A673 (cell line): ENCODE measurements at places on chromosomes 4 and X. TPM values are rescaled to one million over a fixed set of nuclear protein-coding genes. Genes with fewer than 3 reads are reported as not detected.
A peak's percentile ranks its signal among the peaks of the same experiment; 100 is the strongest.

- no peak overlapping the region for H3K27ac ChIP-seq
- DNase-seq = no peak
- no peaks in the 10 kb centered on the region for H3K36me3 ChIP-seq
- H3K4me3 ChIP-seq = no peak overlapping the region
- H3K4me1 ChIP-seq = peaks cover 4% of the 10 kb centered on the region
These were observed 359.0 kb upstream of the BOD1L1 start for GRCh38 chr4:13986548-13986947.

- H3K36me3 ChIP-seq = no peaks in the 10 kb centered on the region
- H3K4me3 ChIP-seq = no peak overlapping the region
- peak overlapping the region; percentile 10 for H3K27ac ChIP-seq
- DNase-seq = peak; percentile 27
- peaks cover 30% of the 10 kb centered on the region for H3K4me1 ChIP-seq
These were observed 28.1 kb downstream of the FGF2 start for GRCh38 chr4:122854447-122855352.

- no peaks in the 10 kb centered on the region for H3K36me3 ChIP-seq
- DNase-seq = no peak
- no peaks in the 10 kb centered on the region for H3K27me3 ChIP-seq
These were observed 10.9 kb upstream of the SASH3 start for GRCh38 chrX:129768586-129769466.

The SLC9B1 gene
- 0.62 and 1.1 TPM in 2 replicates for total RNA-seq

DNA sequence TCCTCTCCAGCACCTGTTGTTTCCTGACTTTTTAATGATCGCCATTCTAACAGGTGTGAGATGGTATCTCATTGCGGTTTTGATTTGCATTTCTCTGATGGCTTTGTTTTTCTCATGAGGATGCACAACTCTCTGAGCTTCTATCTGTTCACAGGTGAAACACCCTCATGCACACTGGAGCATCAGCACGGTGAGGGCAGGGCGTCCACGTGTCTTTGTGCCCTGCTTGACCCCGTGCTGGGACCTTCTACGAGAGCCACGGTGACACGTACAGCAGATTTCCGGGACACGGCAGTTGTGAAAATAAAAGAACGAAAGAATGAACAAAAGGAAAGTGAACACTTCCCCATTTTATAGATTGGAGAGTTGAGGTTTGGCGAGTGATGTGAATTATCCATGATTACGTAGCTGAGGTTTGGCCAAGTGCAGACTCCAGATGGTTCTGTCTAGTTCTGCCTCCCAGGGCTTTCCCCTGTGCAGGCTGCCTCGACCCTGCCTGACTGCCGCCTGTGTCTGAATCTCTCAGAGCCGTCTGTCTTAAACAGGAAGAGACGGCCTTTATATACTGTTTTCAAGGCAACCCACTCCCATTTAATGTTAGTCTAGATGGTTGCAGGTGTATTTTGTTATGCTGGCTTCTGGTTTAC lies 67.8 kb upstream of the SORBS2 start:
- no peak overlapping the region for H3K4me3 ChIP-seq
- no peaks in the 10 kb centered on the region for H3K27me3 ChIP-seq
- H3K4me1 ChIP-seq = no peaks in the 10 kb centered on the region

The ZMAT1 gene
- total RNA-seq = 1.2 and 2.5 TPM in 2 replicates

The CT45A10 gene
- not detected in 2 replicates for total RNA-seq

The VEGFC gene
- total RNA-seq = 0.44 TPM in 1 of 2 replicates, not detected in the other

GRCh38 chr4:174592985-174593335 lies 70.7 kb upstream of the HPGD start:
- peak; percentile 33 for DNase-seq
- no peak overlapping the region for H3K27ac ChIP-seq
- H3K4me3 ChIP-seq = no peak overlapping the region
- H3K27me3 ChIP-seq = no peaks in the 10 kb centered on the region
- no peaks in the 10 kb centered on the region for H3K4me1 ChIP-seq
- H3K36me3 ChIP-seq = no peaks in the 10 kb centered on the region

The ARHGAP36 gene
- not detected in 2 replicates for total RNA-seq

DNA sequence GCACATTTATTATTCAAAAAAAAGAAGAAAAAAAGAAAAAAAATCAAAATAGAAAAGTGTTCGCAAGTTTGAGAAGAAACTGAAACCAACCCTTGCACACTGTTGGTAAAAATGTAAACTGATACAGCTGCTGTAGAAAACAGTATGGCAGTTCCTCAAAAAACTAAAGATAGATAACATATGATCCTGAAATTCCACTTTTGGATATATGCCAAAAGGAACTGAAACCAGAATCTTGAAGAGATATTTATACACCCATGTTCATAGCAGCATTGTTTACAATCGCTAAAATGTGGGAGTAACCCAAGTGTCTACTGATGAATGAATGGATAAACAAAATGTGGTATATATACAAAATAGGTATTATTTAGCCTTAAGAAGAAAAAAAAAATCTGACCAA lies 155.4 kb downstream of the TBCK start:
- DNase-seq = no peak
- H3K36me3 ChIP-seq = no peaks in the 10 kb centered on the region

The MAOB gene
- not detected in 2 replicates for total RNA-seq

GRCh38 chr4:42396752-42397634 lies at the start of gene SHISA3:
SHISA3 (plus strand) TSS chr4:42397488; CDS start chr4:42398057, 569 bp downstream.
- peak; percentile 18 for DNase-seq
- no peaks in the 10 kb centered on the region for H3K4me1 ChIP-seq
- H3K27me3 ChIP-seq = peaks cover 68% of the 10 kb centered on the region
- peak within 1 kb of the TSS; percentile 44 for H3K4me3 ChIP-seq

DNA sequence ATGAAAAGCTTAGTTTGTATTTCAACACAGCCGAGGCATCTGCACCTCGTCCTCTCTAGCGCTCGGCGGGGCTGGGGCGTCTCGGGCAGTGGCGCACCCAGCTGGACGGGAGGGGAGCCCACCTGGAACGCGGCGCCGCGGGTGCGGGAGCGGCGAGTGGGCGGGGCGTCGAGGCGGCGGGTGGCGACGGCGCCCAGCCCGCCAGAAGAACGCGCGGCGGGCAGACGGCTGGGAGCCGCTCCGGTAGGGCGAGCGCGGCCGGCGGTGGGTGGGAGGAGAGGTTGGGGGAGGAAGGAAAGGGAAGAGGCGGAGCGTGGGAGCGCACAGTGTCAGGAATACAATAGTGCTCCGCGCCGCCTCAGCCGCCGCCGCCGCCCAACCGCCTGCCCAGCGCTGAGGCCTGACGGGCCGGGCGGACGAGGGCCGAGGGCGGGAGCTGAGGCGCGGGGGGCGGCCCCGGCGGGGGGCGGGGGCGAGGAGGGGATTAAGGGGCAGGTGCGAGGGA lies at the start of gene JADE3:
JADE3 (plus strand) TSS at position 324 of the 505 bp plus-strand sequence. CDS start 72,474 bp downstream, outside the sequence.
- no peaks in the 10 kb centered on the region for H3K36me3 ChIP-seq
- peak within 1 kb of the TSS; percentile 78 for H3K4me3 ChIP-seq
- H3K27ac ChIP-seq = peak within 1 kb of the TSS; percentile 85
- H3K4me1 ChIP-seq = peaks cover 5% of the 10 kb centered on the region

GRCh38 chrX:33210156-33210555 lies 1.2 kb downstream of the DMD start:
- DNase-seq = no peak
- H3K27me3 ChIP-seq = peaks cover 10% of the 10 kb centered on the region
- no peaks in the 10 kb centered on the region for H3K36me3 ChIP-seq
- H3K4me3 ChIP-seq = no peak overlapping the region
- no peak overlapping the region for H3K27ac ChIP-seq

- H3K36me3 ChIP-seq = no peaks in the 10 kb centered on the region
- H3K4me1 ChIP-seq = no peaks in the 10 kb centered on the region
- no peak for DNase-seq
- H3K4me3 ChIP-seq = no peak overlapping the region
- no peak overlapping the region for H3K27ac ChIP-seq
- no peaks in the 10 kb centered on the region for H3K27me3 ChIP-seq
These were observed 347.6 kb downstream of the FAM47A start for GRCh38 chrX:33784548-33784947.

The RPGR gene
- 12.3 and 15.1 TPM in 2 replicates for total RNA-seq

DNA sequence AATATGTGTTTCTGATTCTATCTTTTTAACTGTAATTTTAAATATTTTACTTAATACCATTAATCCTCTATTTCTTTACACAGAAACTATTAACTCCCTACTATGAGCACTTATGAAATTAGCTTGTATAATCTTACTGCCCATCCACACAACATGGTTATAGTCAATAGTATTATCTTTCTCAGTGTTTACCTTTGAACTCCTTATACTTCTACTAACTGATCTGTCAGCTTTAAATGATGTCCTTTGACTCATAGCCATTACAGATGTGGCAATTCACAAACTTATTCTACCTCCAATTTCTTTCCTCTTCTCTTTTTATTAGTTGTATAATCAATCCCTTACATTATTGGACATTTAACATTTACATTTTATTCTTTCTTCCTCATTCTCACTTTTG lies 5.5 kb downstream of the SEC31A start:
- no peak overlapping the region for H3K27ac ChIP-seq
- no peak for DNase-seq
- no peaks in the 10 kb centered on the region for H3K36me3 ChIP-seq
- no peaks in the 10 kb centered on the region for H3K4me1 ChIP-seq

The PDZD4 gene
- total RNA-seq = 2.6 and 6.0 TPM in 2 replicates

GRCh38 chr4:150072471-150072870 lies 5.8 kb upstream of the DCLK2 start:
- no peaks in the 10 kb centered on the region for H3K36me3 ChIP-seq
- DNase-seq = no peak
- no peak overlapping the region for H3K4me3 ChIP-seq
- H3K27ac ChIP-seq = no peak overlapping the region
- H3K27me3 ChIP-seq = no peaks in the 10 kb centered on the region

GRCh38 chrX:17633546-17633945 lies 103.7 kb upstream of the SCML1 start:
- DNase-seq = no peak
- no peak overlapping the region for H3K27ac ChIP-seq
- no peaks in the 10 kb centered on the region for H3K36me3 ChIP-seq
- no peaks in the 10 kb centered on the region for H3K27me3 ChIP-seq

GRCh38 chrX:39767446-39767845 lies 330.3 kb downstream of the BCOR start:
- no peak overlapping the region for H3K27ac ChIP-seq
- no peaks in the 10 kb centered on the region for H3K36me3 ChIP-seq
- H3K27me3 ChIP-seq = no peaks in the 10 kb centered on the region
- H3K4me1 ChIP-seq = no peaks in the 10 kb centered on the region

DNA sequence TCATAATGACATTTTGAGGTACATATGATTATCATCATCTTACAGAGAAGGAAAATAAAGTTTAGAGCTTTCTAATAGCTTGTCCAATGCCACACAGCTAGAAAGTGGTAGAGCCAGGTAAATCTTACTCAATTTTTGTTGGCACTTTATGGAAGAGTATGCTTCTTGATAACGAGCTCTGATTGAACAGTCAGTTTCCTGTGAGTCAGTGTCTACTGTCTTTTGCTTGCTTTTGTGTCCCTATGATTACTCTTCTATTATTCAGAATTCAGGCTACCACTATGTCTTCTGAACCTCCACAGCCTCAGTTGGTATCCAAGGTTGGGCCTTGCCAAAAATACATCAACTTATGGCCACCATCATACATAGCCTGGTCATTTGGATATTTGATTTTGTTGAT lies 2.6 kb downstream of the FAAH2 start:
- no peaks in the 10 kb centered on the region for H3K4me1 ChIP-seq
- H3K36me3 ChIP-seq = no peaks in the 10 kb centered on the region
- no peak overlapping the region for H3K4me3 ChIP-seq
- no peak for DNase-seq

DNA sequence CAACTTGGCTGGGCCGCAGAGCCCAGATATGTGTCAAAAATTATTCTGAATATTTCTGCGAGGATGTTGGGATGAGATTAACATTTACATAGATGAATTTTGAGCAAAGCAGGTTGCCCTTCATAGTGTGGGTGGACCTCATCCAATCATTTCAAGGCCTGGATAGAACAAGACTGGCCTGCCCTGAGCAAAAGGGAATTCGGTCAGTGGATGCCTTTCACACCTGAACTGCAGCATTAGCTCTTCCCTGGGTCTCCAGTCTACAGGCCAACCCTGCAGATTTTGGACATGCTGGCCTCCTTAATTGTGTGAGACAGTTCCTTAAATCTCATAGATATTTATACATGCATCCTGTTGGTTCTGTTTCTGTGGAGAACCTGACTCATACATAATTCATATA lies 32.4 kb upstream of the SLC10A4 start:
- H3K27ac ChIP-seq = no peak overlapping the region
- H3K36me3 ChIP-seq = no peaks in the 10 kb centered on the region
- peaks cover 8% of the 10 kb centered on the region for H3K4me1 ChIP-seq
- peak; percentile 11 for DNase-seq
- no peak overlapping the region for H3K4me3 ChIP-seq

DNA sequence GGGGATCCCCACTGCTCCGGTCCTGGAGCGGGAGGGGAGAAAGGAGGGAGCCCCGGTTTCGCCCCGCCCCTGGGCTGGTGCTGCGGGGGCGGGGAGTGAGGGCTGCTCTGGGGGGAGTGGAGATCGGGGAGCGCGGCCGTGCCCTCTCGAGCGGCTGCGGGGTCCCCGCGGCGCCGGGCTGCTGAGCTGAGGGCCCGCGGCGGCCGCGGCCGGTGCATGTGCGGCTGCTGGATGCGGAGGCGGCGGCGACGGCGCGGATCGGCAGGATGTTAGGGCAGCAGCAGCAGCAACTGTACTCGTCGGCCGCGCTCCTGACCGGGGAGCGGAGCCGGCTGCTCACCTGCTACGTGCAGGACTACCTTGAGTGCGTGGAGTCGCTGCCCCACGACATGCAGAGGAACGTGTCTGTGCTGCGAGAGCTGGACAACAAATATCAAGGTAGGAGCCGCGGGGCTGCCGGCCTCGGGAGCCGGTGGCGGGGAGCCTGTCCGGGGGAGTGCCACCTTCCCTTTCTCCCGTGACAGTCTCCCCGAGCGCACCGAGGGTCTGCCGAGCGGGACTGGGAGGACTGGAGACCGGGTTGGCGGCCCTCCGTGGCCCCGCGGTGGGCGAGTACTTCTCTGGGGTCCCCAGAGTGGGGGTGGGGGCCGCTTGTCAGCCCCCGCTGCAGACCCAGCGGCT lies at the start of gene ING2:
ING2 (plus strand) TSS at position 129 of the 681 bp plus-strand sequence; CDS start at position 267, 138 bp downstream.
- peak within 1 kb of the TSS; percentile 97 for H3K4me3 ChIP-seq
- no peaks in the 10 kb centered on the region for H3K27me3 ChIP-seq
- peak; percentile 84 for DNase-seq
- H3K27ac ChIP-seq = peak within 1 kb of the TSS; percentile 94
- peaks cover 6% of the 10 kb centered on the region for H3K4me1 ChIP-seq
- H3K36me3 ChIP-seq = peaks cover under 1% of the 10 kb centered on the region

The AMER1 gene
- total RNA-seq = 3.4 and 4.3 TPM in 2 replicates

- no peak overlapping the region for H3K4me3 ChIP-seq
- peaks cover 3% of the 10 kb centered on the region for H3K36me3 ChIP-seq
- peaks cover 26% of the 10 kb centered on the region for H3K4me1 ChIP-seq
- H3K27ac ChIP-seq = no peak overlapping the region
- H3K27me3 ChIP-seq = no peaks in the 10 kb centered on the region
These were observed 68.0 kb downstream of the N4BP2 start for GRCh38 chr4:40124690-40125089.

GRCh38 chrX:100931218-100931924 lies 2.7 kb upstream of the XKRX start:
- DNase-seq = no peak
- no peaks in the 10 kb centered on the region for H3K36me3 ChIP-seq
- H3K27me3 ChIP-seq = no peaks in the 10 kb centered on the region
- H3K4me1 ChIP-seq = no peaks in the 10 kb centered on the region

The NEUROG2 gene
- total RNA-seq = not detected in 2 replicates

- H3K4me3 ChIP-seq = no peak overlapping the region
- DNase-seq = no peak
- H3K27ac ChIP-seq = no peak overlapping the region
- H3K27me3 ChIP-seq = no peaks in the 10 kb centered on the region
- no peaks in the 10 kb centered on the region for H3K4me1 ChIP-seq
These were observed 238.4 kb downstream of the SNCA start for GRCh38 chr4:89598602-89599001.
